Caco-2 (cell line): ENCODE measurements at places on chromosomes 6 and 20. TPM values are rescaled to one million over a fixed set of nuclear protein-coding genes. Genes with fewer than 3 reads are reported as not detected.
A peak's percentile ranks its signal among the peaks of the same experiment; 100 is the strongest.

DNA sequence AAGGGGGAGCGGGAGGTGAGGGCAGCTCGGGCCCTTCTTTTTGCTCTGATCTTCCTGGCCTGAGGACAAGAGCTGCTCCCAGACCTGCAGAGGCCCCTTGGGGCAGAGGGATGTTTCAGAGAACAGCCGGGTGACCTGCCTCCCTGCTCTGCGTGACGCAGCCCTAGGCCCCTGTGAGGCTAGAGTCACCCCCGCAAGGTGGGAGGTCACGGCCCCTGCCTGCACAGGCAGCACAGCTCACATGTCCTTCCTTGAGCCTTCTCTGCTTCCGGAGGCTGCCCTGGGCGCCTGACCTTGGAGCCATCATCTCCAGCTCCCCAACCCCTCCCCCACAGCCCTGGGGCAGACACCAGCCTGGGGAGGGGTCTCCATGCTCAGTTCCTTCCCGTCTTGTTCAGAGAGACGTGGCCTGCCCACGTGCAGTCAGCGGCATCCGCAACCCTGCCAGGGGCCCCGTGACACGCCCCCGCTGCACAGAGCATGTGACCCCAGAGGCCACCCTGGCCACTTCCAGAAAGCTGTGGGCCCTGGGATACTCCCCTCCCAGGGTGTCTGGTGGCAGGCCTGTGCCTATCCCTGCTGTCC, at the start of gene BIRC7:
Gene BIRC7 (plus strand): TSS at position 507 of the 585 bp plus-strand sequence. CDS start 192 bp downstream, outside the sequence.
- H3K4me3 ChIP-seq: no peak within 1 kb of the TSS
- H3K4me1 ChIP-seq: peaks cover 53% of the 10 kb centered on the region
- no peaks in the 10 kb centered on the region for H3K27me3 ChIP-seq
- H3K36me3 ChIP-seq: no peaks in the 10 kb centered on the region
- no peak for DNase-seq

DNA sequence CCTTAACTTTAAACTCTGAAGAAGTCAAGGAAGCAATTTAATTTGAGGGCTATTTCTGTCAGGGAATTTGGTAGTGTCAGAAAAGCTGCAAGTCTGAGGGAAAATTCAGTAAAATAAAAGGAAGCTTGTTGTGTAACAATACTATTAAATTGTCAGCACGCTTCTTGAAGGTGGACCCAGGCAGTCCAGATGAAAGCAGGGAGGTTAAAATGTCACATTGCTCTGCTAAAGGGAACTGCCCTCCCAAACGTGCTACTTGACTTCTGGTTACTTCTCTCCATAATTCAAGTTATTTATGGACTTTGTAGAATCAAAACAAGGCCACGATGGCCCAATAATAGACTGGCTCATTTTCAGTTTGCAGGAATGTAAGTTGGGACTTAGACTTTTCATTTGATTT, 28.2 kb upstream of the ARMC2 start:
- H3K4me1 ChIP-seq: no peaks in the 10 kb centered on the region
- H3K27me3 ChIP-seq: no peaks in the 10 kb centered on the region
- no peak overlapping the region for H3K4me3 ChIP-seq
- no peak overlapping the region for H3K27ac ChIP-seq
- no peaks in the 10 kb centered on the region for H3K36me3 ChIP-seq

DNA sequence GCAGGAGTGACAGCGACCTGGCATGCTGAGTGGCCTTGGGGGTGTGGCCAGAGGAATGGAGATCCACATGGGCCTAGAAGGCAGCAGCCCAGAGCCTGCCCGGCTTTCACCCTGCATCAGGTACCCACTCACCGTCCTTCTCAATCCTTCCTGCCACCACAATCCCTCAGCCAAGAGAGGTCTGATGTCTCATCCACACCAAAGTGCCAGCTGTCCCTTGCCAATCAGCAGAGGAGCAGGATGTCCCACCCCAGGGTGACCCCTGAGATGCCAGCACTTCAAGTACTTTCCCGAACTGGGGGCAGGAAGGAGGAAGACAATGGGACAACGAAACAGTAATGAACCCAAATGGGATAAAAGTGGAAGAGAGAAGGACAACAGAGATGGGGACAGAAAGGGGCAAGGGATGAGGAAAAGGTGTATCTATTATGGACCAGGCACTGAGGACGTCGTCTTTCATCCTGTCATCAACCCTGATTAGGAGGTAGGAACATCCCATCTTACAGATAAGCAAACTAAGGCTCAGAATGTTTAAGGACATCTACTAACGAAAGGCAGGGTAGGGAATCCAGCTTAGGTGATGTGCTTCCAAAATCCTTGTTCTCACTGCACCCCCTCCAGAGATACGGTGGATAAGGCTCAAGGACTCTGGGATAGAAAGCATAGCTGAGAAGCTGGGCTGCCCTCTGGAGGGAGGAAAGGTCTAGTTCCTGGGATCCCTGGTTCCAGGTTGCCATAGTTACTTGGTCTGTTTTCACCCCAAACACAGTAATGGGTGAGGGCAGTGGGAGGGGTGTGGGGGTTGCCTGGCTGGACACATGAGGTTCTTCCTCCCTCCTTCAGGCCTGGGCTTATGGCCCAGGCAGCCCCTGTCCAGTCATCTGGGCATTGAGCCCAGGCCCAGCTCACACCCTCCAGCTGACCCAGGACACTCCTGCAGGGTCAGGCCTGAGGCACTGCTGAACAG, 4.5 kb upstream of the TNXB start:
- peaks cover 5% of the 10 kb centered on the region for H3K4me1 ChIP-seq
- no peaks in the 10 kb centered on the region for H3K27me3 ChIP-seq
- no peak overlapping the region for H3K27ac ChIP-seq
- no peak for DNase-seq
- H3K36me3 ChIP-seq: peaks cover 5% of the 10 kb centered on the region

- H3K4me3 ChIP-seq: no peak overlapping the region
- no peak overlapping the region for H3K27ac ChIP-seq
- no peaks in the 10 kb centered on the region for H3K4me1 ChIP-seq
- no peaks in the 10 kb centered on the region for H3K27me3 ChIP-seq
- DNase-seq: no peak
Observed at GRCh38 chr20:31824554-31825313, 5.6 kb downstream of the MYLK2 start.

GRCh38 chr6:164072240-164072666, 657.7 kb downstream of the QKI start:
- no peaks in the 10 kb centered on the region for H3K27me3 ChIP-seq
- DNase-seq: no peak
- no peaks in the 10 kb centered on the region for H3K4me1 ChIP-seq

DNA sequence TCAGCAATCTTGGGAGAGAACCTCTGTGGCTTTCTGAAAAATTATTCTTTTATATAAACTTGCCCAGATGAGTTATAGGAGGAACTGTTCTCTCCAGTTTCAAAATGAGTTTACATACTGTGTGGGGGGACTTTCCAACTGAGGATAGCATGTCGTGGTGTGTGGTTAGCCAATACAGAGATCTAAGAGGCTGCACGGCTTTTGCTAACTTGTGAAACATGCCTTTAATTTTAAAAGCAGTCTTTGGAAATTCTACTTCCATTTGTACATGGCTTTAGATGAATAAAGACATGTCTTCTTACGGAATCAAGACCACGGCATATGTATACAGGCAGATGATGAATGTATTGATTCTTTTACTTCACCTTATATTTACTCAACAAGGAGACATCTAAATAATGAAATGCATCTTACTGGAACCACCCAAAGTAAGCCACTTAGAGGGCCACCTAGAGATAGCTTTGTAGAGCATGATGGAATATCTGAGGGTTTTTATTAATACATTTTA, 39.8 kb downstream of the HIVEP1 start:
- no peak overlapping the region for H3K27ac ChIP-seq
- no peak for DNase-seq
- no peaks in the 10 kb centered on the region for H3K36me3 ChIP-seq
- no peaks in the 10 kb centered on the region for H3K27me3 ChIP-seq
- H3K4me3 ChIP-seq: no peak overlapping the region

DNA sequence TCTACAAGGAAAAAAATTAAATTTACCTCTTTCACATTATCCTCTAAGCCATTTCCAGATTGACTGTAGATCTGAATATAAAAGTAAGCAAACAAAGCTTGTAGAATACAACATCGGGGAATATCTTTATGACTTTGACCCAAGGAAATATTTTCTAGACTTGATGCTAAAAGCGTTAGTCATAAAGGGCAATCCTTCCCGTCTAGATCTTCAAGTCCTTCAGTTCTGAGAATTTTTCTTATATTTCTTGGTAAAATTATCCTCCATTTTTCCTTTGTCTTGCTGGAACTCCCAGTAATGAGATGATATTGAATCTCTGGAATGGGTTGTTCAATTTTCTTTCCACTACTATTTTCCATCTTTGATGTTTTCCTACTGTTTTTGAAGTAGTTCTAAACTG, 77.8 kb upstream of the ZNF184 start:
- DNase-seq: no peak
- no peaks in the 10 kb centered on the region for H3K36me3 ChIP-seq
- no peak overlapping the region for H3K27ac ChIP-seq
- H3K4me1 ChIP-seq: peaks cover 4% of the 10 kb centered on the region; the same call in 1 of the 2 replicates
- no peak overlapping the region for H3K4me3 ChIP-seq
- no peaks in the 10 kb centered on the region for H3K27me3 ChIP-seq

- no peaks in the 10 kb centered on the region for H3K4me1 ChIP-seq
- no peaks in the 10 kb centered on the region for H3K36me3 ChIP-seq
- no peak for DNase-seq
- H3K27me3 ChIP-seq: no peaks in the 10 kb centered on the region
- no peak overlapping the region for H3K27ac ChIP-seq
Observed at GRCh38 chr6:81214414-81215091, 537.9 kb downstream of the TENT5A start.

DNA sequence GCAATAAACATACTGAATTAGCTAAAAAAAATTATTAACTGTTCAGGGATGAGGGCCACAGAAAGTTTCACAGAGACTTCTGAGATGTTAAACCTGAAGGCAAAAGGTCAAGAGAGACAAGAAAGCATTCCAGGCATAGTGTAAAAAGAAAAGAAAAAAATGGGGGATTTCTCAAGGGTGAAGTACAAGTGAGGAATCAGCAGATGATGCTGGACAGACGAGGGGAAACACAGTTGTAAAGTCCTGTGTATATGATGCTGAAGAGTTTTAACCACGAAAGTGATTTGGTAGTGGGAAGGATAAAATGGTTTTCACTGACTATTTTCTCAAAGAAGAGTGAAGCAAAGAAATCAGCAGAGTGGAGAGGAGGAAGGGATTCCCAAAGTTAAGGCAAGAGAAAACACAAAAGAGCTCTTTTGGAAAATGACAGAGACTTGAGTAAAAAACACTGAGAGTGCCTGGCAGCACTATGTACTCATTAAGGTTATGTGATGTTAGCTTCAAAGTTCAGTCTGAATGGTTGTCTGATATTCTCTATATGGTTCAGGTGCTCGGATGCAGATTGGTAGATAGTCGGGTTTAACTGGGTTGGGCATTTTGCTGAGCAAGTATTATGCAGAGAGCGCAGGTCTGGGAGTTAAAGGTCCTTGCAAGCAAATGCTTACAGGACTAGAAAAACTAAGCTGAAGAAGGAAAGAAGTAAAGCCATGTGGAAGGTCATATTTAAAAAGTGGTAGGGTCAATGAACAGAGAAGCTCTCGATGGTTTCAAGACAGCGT, 16.4 kb downstream of the RAB23 start:
- no peak overlapping the region for H3K4me3 ChIP-seq
- H3K36me3 ChIP-seq: no peaks in the 10 kb centered on the region
- no peaks in the 10 kb centered on the region for H3K4me1 ChIP-seq
- no peak overlapping the region for H3K27ac ChIP-seq

DNA sequence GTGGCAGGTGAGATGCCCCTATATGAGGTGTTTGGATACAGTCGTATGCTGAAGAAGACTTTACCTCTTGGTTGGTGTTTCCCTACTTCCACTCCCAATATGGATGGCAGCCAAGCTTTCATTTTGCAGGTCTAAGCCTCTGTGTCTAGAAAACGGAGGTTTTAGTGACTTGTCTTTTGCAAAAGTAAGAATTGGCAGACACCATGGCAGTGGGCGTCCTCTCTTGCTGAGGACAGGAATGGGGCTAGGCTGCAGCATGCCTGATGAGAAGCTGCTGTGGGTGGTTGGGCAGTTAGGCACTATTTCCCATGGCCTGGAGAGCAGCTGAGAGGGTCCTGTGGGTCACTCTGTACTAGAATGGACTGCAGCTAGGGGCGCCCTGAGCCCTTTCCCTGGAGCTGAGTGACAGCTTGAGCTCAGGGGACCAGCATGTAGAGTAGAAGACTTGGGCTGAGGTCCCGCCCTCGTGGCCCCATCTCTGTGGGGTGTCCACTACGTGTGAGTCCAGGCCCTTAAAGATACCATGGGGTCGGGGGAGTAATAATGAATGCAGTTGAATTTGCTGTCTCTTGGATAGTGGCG, 127.4 kb downstream of the CDH26 start:
- H3K27ac ChIP-seq: no peak overlapping the region
- DNase-seq: peak; percentile 36
- H3K4me1 ChIP-seq: no peaks in the 10 kb centered on the region
- H3K4me3 ChIP-seq: no peak overlapping the region

GRCh38 chr6:135105710-135106109, 51.1 kb upstream of the HBS1L start:
- H3K36me3 ChIP-seq: no peaks in the 10 kb centered on the region
- no peak overlapping the region for H3K27ac ChIP-seq
- no peak for DNase-seq
- H3K4me3 ChIP-seq: no peak overlapping the region
- H3K4me1 ChIP-seq: no peaks in the 10 kb centered on the region

- no peak for DNase-seq
- no peaks in the 10 kb centered on the region for H3K27me3 ChIP-seq
- no peak overlapping the region for H3K4me3 ChIP-seq
- no peak overlapping the region for H3K27ac ChIP-seq
Observed at GRCh38 chr6:139288496-139289040, 3.2 kb downstream of the TXLNB start.

- no peaks in the 10 kb centered on the region for H3K4me1 ChIP-seq
- H3K27ac ChIP-seq: no peak overlapping the region
- H3K36me3 ChIP-seq: peaks cover 19% of the 10 kb centered on the region
- no peak overlapping the region for H3K4me3 ChIP-seq
- DNase-seq: no peak
Observed at GRCh38 chr20:57397693-57398108, 6.5 kb downstream of the RBM38 start.

GRCh38 chr6:131893198-131893597, 58.0 kb downstream of the CCN2 start:
- H3K27ac ChIP-seq: no peak overlapping the region
- peaks cover 34% of the 10 kb centered on the region for H3K4me1 ChIP-seq
- DNase-seq: no peak
- no peaks in the 10 kb centered on the region for H3K36me3 ChIP-seq

GRCh38 chr6:98498866-98499265, 335.5 kb upstream of the POU3F2 start:
- no peak for DNase-seq
- no peak overlapping the region for H3K4me3 ChIP-seq
- H3K4me1 ChIP-seq: no peaks in the 10 kb centered on the region

- no peaks in the 10 kb centered on the region for H3K36me3 ChIP-seq
- no peak overlapping the region for H3K27ac ChIP-seq
- H3K4me1 ChIP-seq: no peaks in the 10 kb centered on the region
- H3K27me3 ChIP-seq: no peaks in the 10 kb centered on the region
- H3K4me3 ChIP-seq: no peak overlapping the region
Observed at GRCh38 chr6:31125586-31126363, 5.5 kb upstream of the CDSN start.

GRCh38 chr6:9307786-9308185, 872.4 kb upstream of the SLC35B3 start:
- H3K27ac ChIP-seq: peak overlapping the region; percentile 57
- no peaks in the 10 kb centered on the region for H3K27me3 ChIP-seq
- H3K4me1 ChIP-seq: peaks cover 22% of the 10 kb centered on the region
- H3K4me3 ChIP-seq: no peak overlapping the region

The KCNS1 gene
- total RNA-seq: 0.09 TPM in 1 of 2 replicates, not detected in the other

The RNF5 gene
- 64.7 and 70.7 TPM in 2 replicates for total RNA-seq

The CDSN gene
- not detected in 2 replicates for total RNA-seq

The NFATC2 gene
- 20.8 and 22.4 TPM in 2 replicates for total RNA-seq

The AVP gene
- not detected in 2 replicates for total RNA-seq

The PKIG gene
- total RNA-seq: 25.9 and 29.5 TPM in 2 replicates

The RFX6 gene
- 1.3 and 1.5 TPM in 2 replicates for total RNA-seq

The E2F3 gene
- total RNA-seq: 15.4 and 16.3 TPM in 2 replicates

The MUC21 gene
- not detected in 2 replicates for total RNA-seq

The RAB44 gene
- total RNA-seq: not detected in 2 replicates

The SRSF6 gene
- total RNA-seq: 312 and 335 TPM in 2 replicates
